Left renal pelvis (tissue), 4 donors: ENCODE measurements at places on chromosomes 11 and 22.

DNA sequence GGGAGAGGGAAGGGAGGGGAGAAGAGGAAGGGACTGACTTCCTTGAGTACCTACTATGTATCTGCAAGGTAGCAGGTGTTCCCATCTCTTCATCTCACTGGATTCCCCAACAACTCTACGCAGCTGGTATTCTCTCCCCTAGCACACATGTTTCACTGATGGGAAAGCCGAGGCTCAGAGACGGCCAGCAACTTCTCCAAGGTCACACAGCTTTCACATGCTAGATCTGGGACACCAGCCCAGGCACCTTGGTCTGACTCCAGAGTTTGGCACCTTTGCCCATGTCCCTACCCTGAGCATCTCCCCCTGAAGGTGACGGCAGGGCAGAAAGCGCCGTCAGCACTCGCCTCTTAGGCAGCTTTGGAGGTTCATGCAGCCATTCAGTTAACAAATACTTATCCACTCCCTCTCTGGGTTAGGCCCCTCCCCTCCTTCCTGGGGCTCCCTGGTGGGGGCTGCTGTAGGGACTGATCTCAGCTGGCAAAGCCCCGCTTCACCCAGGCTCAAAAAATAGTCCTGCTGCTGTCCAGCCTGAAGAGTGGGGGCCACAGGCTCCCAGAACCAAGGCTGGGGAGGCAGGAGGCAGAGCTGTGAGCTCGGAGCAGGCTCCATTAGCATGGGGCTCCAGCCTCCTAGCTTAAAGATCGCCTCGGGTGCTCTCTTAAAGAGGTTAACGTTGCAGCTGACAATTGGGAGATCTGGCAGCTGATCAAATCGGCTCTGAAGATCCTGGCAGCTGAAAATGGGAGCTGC, 79.4 kb downstream of the IGLL1 start:
- DNase-seq, result no peak

DNA sequence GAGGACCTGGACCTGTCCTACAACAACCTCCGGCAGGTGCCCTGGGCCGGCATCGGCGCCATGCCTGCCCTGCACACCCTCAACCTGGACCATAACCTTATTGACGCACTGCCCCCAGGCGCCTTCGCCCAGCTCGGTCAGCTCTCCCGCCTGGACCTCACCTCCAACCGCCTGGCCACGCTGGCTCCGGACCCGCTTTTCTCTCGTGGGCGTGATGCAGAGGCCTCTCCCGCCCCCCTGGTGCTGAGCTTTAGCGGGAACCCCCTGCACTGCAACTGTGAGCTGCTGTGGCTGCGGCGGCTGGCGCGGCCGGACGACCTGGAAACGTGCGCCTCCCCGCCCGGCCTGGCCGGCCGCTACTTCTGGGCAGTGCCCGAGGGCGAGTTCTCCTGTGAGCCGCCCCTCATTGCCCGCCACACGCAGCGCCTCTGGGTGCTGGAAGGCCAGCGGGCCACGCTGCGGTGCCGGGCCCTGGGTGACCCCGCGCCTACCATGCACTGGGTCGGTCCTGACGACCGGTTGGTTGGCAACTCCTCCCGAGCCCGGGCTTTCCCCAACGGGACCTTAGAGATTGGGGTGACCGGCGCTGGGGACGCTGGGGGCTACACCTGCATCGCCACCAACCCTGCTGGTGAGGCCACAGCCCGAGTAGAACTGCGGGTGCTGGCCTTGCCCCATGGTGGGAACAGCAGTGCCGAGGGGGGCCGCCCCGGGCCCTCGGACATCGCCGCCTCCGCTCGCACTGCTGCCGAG, 1.5 kb downstream of the LRFN4 start:
- DNase-seq, result no peak

DNA sequence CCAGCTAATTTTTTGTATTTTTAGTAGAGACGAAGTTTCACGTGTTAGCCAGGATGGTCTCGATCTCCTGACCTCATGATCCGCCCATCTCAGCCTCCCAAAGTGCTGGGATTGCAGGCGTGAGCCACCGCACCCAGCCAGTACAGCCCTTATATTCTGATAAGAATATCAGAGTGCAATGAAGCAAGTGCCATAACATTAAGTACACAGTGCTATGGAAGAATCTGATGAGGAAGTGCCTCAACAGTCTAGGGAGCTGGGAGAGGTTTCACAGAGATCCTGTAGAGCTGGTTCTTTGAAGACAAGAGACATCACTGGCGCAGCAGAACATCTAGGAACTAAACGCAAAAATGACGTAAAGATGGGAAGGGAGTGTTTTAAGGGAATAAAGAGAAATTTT, 2.1 kb downstream of the RTCB start:
- DNase-seq, result no peak

- DNase-seq, result no peak
These were observed 103.8 kb downstream of the ZNF280B start for GRCh38 chr22:22404598-22405284.

- no peak for DNase-seq
These were observed 27.8 kb downstream of the PHLDB1 start for GRCh38 chr11:118635237-118635591.

GRCh38 chr22:46841522-46841921, 79.1 kb downstream of the TBC1D22A start:
- DNase-seq, result no peak

DNA sequence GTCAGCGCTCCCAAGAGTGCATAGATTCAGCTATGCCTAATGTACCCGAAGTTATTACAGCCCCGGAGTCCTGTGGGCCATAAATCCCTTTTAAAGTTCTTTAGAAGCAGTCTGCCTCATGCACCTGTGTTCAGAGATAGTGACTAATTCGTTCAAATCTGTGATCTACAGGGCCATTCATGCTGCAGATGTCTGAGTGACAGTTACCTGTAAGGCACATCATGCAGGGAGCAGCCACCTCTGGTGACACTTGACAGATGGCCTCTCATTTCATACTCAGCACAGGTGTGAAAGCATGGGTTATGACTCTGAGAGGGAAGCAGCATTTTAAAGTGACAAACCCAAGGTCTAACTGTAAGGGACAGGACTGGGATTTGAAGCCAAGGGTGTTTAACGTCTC, 2.4 kb upstream of the E2F8 start:
- DNase-seq, result no peak

GRCh38 chr11:16935518-16936302, 78.5 kb downstream of the PLEKHA7 start:
- no peak for DNase-seq

GRCh38 chr22:46895753-46896152, 133.3 kb downstream of the TBC1D22A start:
- DNase-seq, result no peak

GRCh38 chr22:36365020-36365411, 22.8 kb downstream of the MYH9 start:
- DNase-seq, result no peak

DNA sequence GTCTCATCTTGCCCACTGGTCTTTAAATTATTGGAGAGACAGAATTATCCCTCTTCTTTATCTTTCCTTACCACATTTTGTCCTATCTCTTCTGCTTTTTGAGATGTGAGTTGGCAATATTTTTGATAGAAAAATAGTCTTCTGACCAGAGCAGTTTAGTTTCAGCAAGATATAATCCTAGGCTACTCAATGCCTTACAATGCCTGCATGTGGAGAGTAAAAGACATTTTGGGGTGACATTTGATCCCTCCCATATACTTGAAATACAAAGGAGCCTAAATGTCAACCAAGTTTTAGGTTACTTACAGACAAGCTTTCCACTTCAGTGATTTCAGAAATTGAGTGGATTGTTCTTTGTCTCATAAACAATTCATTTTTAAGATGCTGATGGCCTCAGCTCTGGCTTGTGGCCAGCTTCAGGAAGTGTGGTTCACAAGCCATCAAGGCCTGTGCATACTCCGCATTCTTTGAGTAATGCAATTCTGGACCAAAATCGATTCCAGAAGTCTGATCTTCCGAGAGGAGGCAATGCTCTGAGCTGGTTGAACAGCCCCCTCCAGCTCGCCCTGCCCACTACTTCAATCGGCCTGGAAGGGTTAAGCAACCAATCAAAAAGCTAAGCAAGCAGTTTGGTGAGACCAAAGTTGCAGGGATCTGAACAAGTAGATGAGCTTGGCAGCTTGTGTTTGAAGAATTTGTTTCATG, 274.4 kb downstream of the BLID start:
- DNase-seq, result no peak

- no peak for DNase-seq
These were observed 10.4 kb downstream of the ANO5 start for GRCh38 chr11:22203281-22203680.

DNA sequence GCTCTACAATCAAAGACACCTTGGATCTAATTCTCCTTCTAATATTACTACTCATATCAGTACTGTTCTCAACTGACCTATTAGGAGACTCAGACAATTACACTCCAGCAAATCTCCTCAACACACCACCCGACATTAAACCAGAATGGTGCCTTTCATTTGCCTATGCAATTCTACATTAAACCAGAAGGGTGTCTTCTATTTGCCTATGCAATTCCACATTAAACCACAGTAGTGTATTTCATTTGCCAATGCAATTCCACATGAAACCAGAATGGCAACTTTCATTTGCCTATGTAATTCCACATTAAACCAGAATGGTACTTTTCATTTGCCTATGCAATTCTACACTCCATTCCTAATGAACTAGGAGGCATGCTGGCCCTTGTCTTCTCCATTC, 15.3 kb upstream of the APOL3 start:
- DNase-seq, result no peak

- DNase-seq, result no peak
These were observed 736.0 kb upstream of the LRRC4C start for GRCh38 chr11:42195289-42196013.
